ENCODE measurements at places on chromosomes 3 and 15.

- DNase-seq: no peak
Observed at GRCh38 chr3:191696348-191696747, 235.4 kb downstream of the PYDC2 start.

GRCh38 chr3:58116161-58116955, 94.4 kb downstream of the DNASE1L3 start:
- no peak for DNase-seq

GRCh38 chr3:14253022-14253706, 74.5 kb downstream of the LSM3 start:
- no peak for DNase-seq

GRCh38 chr3:60126511-60127304, 1076.9 kb upstream of the CFAP20DC start:
- DNase-seq: no peak

GRCh38 chr3:140630866-140631265, 47.0 kb upstream of the TRIM42 start:
- DNase-seq: no peak

DNA sequence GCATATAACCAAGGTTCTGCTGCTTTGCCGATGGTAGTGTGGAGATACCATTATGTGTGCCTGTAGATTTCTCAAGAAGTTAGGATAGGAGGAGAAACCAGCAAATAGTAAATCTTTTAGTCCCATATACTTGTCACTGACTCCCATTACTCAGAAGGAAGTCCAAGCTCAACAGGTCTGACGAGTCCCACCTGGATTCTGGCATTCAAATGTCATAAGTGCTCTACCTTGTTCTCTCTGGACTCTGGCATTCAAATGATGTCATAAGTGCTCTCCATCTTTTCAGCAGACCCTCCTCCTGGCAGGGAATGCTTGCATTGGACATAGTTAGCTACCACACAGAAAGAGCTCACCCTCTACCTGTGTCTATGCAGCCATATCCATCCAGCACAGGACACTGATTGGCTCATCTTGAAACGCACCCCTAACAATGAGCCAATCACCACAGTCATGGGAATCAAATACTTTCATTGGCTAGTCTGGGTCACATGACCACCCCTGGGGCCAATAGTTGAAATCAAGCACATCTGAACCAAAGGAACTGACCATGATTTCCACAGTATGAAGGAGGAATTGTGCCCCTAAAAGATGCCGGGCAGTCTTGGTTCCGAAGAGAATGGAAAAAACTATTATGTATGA, 205.0 kb upstream of the ADAMTS9 start:
- DNase-seq: no peak

DNA sequence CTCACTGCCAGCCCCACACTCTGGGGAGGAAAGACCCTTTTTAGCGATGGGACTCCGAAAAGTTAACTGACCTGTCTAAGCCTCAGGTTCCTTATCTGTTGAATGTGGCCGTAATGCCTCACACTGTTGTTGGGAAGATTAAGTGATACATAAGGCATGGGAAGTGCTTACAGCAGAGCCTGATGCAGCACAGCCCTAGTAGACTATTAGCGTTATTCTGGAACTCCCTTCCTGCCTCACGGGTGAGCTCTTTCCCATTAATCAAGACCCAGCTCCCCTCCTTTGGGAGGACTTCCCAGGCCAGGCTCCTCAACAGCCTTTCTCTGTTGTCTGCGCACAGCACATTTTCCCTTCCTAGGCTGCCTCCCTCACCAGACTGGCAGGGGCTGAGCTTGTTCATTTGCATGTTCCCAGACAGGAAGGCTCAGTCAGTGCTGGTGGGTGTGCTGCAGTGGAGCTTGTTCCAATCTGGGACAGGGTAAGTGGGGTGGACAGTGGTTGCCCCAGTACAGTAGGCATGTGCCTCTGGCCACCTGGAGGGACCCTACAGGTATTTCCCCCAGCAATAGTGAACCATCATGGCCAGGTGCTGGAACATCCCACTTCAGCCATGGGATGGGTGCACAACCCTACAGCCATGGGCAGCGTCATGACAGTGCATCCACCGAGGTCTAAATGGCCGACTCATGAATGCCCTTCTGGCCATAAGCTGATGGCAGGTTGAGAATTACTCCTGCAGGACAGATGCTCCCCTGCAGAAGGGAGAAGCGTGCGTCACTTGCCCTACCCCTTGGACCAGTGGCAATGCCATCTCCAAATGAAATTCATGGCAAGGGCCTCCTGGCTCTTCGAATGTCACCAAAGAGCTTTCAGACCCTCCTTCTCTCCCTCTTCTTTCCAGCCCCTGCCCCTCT, 5.8 kb upstream of the PSTPIP1 start:
- DNase-seq: no peak

DNA sequence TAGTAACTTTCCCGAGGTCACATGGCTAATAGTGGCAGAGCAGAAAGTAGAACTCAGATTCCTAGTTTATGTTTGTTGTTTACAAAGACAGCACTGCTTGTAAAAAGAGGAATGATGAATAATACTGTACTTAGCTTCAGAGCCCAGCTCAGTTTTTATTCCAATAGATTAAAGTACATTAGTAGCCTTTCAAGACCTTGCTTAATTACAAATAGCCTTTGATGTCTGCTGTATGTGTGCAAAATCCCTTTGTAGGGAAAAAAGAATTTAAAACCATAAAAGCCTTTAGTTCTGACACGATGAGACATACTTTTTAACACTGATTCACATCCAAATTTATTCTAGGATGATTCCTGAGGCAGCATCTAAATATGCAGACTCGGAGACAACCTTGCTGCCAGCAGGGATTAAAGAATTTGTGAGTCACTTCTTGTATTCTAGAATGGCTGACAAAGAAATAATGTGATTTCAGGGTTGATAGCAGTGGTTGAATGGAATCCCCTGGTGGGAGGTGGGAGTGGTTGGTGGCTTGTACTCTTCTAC, 324.2 kb upstream of the TGFBR2 start:
- no peak for DNase-seq

DNA sequence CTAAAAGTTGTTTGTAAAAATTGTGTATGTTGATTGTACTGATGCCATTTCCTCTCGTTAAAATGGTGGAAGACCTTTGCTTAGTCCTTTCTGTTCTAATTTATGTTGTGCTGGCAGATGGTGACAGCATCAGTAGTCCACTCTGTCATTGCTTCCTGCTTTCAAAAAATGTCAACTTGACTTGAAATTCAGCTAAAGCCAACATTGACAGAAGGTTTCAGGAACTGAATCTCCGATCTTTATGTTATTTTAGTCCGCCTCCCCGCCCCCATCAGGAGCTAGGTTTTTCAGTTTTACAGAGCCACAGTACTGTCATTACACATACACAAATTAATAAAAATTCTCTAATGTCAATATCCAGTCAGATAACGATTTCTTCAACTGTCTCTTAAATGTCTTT, 1.5 kb downstream of the CEP63 start:
- peak; percentile 6 for DNase-seq

- DNase-seq: peak; percentile 75
Observed at GRCh38 chr3:128343287-128344051, 123.2 kb downstream of the DNAJB8 start.

- DNase-seq: peak; percentile 3
Observed at GRCh38 chr15:31082771-31083369, 18.7 kb downstream of the TRPM1 start.

DNA sequence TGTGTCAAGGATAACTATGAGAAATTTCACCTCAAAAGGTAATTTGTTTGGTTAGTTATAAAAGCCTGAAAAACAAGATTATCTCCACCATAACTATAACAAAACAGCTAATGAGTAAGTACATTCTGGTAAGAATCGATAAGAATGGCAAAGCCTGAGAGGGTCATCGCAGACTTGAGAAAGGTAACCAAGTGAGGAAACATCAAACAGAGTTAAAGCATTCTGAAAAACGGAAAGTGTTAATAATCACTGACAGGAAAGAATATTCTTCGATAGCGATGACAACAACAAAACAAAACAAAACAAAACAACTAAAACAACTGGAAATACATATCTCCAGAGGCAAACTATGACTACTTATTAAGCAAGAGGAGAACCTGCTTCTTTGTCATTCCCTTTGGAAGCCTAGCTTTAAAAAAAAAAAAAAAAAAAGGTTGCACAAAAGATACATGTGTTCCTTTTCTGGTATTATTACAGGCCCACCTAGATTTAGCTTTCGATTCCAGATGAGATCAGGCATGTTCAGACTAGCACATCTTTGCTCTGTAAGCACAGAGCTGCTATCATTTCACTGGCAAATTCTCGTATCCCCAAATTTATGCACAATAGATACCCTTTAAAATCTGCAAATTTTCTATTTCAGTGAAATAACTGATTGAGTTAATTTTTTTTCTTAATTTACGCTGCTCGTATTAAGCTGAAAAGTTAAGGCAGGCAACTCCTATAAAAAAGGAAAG, 155.6 kb downstream of the TIGIT start:
- DNase-seq: peak; percentile 41

DNA sequence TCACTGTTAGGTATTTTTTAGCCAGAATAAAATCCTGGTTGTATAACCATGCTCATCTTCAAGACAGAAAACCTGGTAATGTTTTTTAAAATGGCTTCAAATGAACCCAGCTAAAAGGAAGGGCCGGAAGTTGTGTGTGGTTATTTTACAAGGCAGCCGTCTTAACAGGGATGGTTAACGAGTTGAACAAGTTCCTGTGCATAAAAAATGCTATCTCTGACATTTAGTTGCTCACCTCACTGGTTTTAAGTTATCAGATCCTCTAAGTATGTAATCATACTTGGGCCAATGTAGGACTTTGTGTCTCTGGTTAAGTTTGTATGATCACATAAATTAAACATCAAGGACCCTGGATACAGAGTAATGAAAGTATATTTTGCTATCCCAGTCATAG, 2.1 kb downstream of the ATP11B start:
- no peak for DNase-seq
